ENCODE measurements at places on chromosomes 7 and 10. TPM values are rescaled to one million over a fixed set of nuclear protein-coding genes. Genes with fewer than 3 reads are reported as not detected.

PARD3 gene
- 41.6 TPM for total RNA-seq

- H3K4me3 ChIP-seq, result no peak overlapping the region
- no peak overlapping the region for H3K27ac ChIP-seq
- H3K36me3 ChIP-seq, result no peaks in the 10 kb centered on the region
- H3K27me3 ChIP-seq, result no peaks in the 10 kb centered on the region
- DNase-seq, result no peak
- no peaks in the 10 kb centered on the region for H3K4me1 ChIP-seq
Measured at GRCh38 chr10:60948851-60949250, 4.9 kb upstream of the RHOBTB1 start.

DNA sequence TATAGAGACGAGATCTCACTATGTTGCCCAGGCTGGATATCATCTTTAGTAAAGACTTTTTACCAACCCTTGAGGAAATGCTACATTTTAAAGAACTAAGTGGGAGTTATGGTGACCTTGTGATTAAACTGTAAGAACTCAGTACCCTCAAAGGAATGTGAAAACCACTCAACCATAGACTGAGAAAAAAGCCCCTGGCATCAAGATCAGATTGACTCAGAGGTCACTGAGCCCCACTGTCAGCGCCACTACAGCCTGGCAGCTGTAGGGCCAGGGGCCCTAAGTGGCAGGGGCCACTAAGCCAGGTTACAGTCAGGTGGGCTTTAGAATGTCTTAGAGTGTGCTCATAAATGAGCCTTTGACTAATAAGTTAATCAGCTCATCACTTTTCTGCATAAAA is 55.9 kb downstream of the APBB1IP start:
- no peaks in the 10 kb centered on the region for H3K4me1 ChIP-seq
- H3K4me3 ChIP-seq, result no peak overlapping the region
- no peaks in the 10 kb centered on the region for H3K36me3 ChIP-seq
- no peak overlapping the region for H3K27ac ChIP-seq
- no peak for DNase-seq

GRCh38 chr7:96663457-96663856 is 46.2 kb downstream of the SEM1 start:
- no peak overlapping the region for H3K4me3 ChIP-seq
- no peak overlapping the region for H3K27ac ChIP-seq
- DNase-seq, result no peak
- H3K27me3 ChIP-seq, result no peaks in the 10 kb centered on the region

Measured in right atrium auricular region (tissue), 2 donors.